ENCODE measurements at places on chromosomes 7 and 10.
A peak's percentile ranks its signal among the peaks of the same experiment; 100 is the strongest.

DNA sequence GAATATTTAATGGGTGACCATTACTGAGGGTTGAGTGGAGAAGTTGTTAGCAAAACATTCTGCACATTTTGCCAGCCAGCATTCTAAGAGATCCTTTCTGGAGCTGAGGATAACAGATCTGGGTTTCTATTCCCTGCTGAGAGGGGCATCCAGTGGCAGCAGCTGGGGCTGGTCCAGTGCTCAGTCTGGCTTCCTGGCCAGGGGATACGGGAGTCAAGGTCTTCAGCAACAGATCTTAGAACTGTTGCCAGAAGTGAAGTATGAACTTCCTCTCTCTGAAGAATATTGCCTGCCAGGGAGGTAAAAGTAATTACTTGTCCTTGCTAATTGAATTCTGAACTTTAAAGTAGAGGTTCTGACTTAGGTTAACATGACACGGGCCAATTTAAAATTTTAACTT, 568.4 kb downstream of the REEP3 start:
- DNase-seq, result no peak

DNA sequence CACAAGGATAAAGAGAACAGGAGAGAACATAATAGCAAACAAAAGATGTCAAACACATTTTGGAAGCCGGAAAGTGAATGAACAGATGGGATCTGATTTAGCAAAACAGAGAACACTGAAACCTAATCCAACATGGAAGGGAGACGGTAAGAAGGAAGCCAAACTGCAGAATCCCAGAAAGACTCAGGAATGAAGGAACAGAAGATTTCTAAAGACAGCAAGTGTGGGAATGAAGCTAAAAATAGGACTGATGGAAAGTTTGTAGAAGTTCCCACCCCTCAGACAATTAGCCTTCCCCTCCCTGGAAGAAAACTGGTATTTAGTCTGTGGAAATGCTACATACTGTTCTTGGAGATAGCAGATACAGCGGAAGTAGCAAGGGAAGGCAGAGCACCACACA, 40.8 kb downstream of the SLC16A12 start:
- no peak for DNase-seq

GRCh38 chr7:99469381-99470065, 3.2 kb upstream of the ZNF789 start:
- no peak for DNase-seq

GRCh38 chr10:47325303-47326291, 3.3 kb downstream of the GDF2 start:
- DNase-seq, result no peak

- DNase-seq, result peak; percentile 39
These were observed 643 bp downstream of the SMO start for GRCh38 chr7:129188892-129189660.

- DNase-seq, result no peak
These were observed 183.9 kb upstream of the FZD1 start for GRCh38 chr7:91080351-91080750.

- DNase-seq, result no peak
These were observed 42.6 kb downstream of the ZNF273 start for GRCh38 chr7:64945503-64946175.

DNA sequence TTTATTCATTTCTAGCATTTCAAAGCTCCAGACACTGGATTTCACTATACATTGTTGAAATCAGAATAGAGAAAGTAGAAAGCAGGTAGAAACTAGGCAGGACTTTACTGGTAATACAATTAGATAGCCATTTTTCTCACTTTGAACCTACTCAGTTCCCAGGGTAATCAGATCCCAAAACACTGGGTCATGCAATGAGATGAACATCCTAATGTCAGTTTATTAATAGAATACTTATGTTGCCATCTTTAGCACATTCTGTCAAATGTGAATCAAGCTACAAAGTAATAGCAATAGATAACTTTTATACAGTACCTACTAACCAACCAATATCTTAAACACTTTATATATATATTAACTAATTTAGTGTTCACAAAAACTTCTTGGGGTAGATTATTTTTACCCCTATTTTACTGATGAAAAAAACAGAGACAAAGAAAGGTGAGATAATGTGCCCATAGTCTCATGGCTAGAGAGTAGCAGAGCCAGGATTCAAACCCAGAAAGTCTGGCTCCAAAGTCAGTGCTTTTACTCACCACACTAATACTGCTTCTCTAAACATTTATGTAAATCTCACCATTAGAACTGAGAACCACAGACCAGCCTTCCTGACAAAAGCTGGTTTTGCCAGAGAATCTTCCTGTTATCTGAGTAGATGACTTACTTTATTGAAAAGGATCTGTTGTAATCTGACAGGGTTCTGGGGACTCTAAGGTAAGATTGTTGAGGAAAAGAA, 153.8 kb upstream of the KAT6B start:
- no peak for DNase-seq

DNA sequence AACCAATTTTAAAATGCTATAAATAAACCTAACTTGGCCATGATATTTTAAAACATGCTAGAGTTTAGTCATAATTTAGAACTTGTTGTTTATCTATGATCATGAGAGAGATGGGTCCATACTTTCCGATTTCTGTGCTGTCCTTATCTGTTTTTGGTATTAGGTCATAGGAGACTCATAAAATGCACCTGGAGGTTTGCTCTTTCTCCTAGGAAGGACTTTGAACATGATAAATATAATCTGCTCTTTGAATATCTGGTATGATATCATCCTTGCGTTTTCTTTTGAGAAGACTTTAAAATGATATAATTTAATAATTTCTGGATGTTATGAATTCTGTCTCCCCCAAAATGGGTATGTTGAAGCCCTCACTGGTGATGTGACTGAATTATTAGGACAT, 9.0 kb upstream of the ANTXRL start:
- DNase-seq, result no peak

DNA sequence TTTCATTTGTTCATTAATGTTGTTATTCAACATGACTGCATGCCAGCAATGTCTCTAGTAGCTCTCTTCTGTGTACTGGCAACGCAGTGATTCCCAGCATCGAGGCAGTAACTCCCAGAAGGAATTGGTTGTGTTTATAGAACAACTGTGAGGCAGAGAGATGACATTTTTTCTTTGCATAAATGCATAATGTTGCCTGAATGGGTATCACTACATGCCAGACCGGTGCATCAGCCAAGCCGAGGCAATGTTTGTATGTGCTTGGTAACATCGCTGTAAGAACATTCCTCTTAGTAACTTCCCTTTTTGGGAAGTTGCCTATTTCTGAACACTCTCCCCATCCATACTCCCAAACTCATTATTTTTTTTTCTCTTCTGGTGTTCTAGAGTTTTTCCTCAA, 182.9 kb downstream of the HTR7 start:
- peak; percentile 29 for DNase-seq

- no peak for DNase-seq
These were observed 3.4 kb upstream of the ARHGAP22 start for GRCh38 chr10:48608279-48608681.

DNA sequence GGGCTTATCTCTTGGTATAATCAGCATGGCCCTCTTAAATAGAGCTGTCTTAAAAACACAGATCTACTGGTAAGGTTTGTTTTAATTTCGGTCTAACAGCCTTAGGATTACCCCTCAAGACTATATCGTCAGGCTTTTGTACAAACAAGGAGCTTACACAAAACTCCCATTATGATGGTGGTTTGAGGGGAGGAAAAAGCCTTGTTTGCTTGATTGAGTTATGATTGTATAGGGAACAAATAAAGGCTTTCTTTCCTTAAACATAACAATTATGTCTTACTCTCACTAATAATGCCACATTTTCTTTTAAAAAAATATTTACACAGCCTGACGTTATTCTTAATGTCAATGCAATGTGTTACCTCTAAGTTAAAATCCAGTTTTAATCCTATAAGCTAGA, 188.8 kb upstream of the TCF7L2 start:
- DNase-seq, result no peak

GRCh38 chr7:7738622-7739021, 20.2 kb upstream of the RPA3 start:
- no peak for DNase-seq

Measured in AG08395 (cell line).